Activated naive CD4-positive, alpha-beta T cell (primary cell): ENCODE measurements at places on chromosomes 3 and 15.

- no peak for DNase-seq
Observed at GRCh38 chr3:22453906-22454535, 703.0 kb upstream of the ZNF385D start.

GRCh38 chr3:73556520-73557372 lies 68.0 kb downstream of the PDZRN3 start:
- no peak for DNase-seq

DNA sequence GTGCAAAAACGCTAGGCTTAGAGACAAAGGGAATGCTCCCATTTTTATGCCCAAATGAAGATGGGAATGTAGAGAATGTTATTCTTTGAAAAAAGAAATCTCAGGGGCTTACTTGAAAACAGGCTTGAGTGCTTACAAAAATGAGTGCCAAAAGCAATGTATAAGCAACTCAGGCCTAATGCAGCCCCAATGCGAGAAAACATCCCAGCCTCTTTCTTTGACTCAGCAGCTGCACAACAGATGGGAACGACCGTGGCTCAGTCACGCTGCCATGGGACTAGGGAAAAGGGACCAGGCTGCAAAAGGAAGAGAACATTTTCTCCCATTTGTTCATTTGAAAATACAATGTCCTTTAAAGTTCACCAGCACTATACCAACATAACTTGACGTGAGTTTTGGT lies 246.4 kb upstream of the LRIG1 start:
- no peak for DNase-seq

DNA sequence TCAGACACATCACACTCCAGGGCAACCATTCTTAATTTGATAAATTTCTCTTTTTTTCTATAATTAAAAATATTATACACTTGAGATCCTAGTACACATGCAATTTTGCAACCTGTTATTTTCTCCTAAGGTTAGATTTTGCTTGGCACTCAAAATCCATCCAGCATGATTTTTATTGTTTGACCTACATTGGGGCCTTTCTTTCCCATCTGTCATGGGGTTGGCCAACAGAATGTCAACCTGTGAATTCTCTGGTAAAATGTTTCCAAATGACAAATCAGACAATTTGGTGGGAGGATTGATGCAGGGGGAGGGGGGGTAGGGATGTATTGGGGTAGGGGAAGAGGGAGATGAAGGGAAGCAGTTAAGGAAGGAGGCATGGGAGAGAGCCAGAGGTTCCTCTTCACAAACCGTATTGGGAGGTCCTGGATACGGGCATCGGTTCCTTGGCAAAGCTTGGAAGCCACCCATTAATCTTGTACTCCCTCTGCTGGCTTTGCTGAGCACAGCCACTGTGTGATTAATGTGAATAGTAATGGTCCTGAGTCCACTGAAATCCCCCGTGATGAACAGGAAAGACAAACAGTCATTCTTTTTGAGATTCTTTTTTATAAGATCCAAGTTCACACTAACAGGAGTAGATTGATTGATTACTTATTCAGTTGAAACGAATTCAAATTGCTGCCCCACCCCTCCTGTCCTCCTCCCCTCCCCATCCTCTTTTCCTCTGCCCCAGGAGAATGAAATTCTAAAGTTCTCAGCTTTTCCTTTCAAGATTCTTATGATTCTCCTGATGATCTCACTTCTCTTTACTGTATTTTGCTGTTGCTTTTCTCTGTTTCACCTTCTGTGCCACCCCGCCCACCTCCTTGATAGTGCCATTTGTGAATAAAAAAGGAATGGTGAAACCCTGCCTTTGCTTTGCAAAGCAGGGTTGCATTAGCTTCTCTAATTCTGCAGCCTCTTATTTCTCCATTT lies 82.2 kb upstream of the SLC25A26 start:
- DNase-seq = no peak

GRCh38 chr3:117201901-117202774 lies 492.6 kb downstream of the TUSC7 start:
- DNase-seq = no peak

- no peak for DNase-seq
Observed at GRCh38 chr3:124351430-124352148, 359.7 kb upstream of the ROPN1 start.

GRCh38 chr3:9749645-9750555 lies at the start of gene OGG1:
TSS of gene OGG1 (plus strand) at chr3:9749952. CDS start at chr3:9750287, 335 bp downstream.
- DNase-seq = peak; percentile 88

DNA sequence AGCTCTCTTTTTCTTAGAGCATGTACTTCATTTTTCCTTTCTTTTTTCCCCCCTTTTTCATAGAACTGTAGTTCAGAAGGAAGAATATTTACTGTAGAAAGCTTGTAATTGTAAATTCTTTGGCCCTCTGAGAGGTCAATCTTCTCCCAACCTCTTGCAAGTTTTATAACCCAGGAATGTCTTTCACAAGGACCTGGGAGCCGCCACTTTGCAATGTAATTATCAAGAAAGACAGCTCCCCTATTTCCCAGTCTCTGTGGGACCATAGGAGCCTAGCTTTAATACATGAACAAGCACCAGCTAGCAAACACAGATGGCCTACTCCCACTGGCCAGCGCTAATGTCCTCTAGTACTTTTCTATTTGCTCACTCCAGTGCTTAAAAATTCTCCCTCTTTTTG lies 51.4 kb downstream of the NFKBIZ start:
- no peak for DNase-seq

DNA sequence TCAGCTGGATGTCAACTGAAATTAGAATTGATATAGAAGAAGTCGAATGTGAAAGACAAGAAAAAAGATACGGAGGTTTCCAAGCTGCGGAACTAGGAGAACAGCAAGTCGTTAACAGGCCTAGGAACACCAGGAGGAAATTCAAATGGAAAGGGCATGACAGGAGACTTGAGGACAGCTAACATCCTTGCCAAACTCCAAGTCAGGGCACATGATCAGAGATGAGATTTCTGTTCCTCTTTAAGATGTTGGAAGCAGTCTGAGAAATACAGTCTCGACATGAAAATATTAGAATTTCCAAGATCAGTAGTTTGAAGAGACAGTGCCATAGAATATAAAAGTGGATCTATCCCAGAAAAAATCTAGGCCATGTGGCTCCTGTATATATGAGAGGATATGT lies 5.0 kb downstream of the MYO5A start:
- no peak for DNase-seq

DNA sequence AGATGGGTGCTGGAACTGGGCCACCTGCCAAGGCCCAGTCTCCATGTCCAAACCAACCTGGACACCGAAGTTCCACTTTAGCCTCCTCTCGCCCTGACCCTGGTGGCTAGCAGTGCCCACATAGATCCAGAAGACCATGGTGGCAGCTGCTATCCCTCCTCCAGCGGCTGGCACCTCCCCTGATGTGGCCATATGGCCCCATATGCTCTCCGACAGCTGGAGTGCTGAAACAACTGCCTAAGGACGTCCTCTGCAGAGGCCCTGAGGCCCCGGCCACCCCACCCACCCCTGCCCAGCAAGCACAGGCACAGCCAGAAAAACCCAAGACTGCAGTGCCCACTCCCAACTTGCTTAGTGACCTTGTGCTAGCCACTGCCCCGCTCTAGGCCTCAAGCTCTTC lies 182.3 kb upstream of the LINGO1 start:
- no peak for DNase-seq

GRCh38 chr15:69828181-69828828 lies 269.4 kb downstream of the TLE3 start:
- no peak for DNase-seq

DNA sequence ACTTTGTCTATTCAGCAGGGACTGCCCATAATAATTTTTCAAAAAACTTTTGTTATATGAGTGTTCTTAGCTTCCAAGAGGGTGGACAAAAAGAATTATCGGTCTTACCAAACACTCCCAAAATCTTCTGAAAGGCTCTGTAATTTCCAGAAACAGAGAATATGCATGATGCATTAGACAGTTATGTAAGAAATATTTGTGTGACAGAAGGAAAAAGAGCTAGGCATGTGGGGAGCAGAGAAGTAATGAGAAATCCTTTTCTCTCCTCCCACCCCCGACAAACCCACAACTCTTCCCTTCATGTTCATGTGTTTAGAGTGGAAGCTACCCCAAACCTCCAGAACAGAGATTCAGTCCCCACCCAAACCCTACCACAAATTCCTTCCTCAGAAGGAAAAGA lies 86.8 kb downstream of the MYO5A start:
- DNase-seq = no peak

- no peak for DNase-seq
Observed at GRCh38 chr3:13954741-13955483, 75.0 kb upstream of the WNT7A start.

DNA sequence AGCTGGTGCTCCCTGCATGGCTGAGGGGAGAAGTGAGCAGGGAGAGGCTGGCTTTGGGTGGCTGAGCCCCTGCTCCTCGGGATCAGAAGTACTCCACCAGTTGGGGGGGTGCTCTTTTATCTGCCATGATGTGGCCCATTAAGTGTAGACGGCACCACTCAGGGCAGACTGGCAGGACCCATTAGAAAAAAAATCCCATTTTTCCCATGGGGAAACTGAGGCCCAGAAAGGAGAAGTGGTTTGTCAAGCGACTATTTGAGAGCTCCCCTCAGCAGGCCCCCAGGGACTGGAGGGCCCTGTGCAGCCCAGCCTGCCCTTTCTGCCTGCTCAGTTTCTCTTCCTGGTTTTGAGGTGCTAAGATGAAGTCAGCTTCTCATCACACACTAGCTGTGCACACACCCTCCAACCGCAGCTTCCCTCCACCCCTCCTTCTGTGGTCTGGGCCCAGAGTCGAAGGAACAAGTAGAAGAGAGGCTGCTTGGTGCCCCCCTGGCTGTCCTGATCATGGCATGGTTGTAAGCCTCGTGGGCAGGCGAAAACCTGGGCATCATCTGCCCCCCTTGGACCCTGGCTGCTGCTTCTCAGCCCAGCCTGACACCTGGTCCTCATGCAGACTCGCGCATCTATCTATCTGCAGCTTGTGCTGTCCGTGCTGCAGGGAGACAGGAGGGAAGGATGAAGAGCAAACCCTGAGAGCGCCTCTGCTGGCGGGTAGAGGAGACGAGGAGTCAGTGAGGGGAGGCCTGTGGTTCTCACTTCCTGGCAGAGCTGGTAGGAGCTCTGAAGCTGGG lies 5.6 kb downstream of the CSK start:
- peak; percentile 75 for DNase-seq

- no peak for DNase-seq
Observed at GRCh38 chr3:112335434-112335781, 2.5 kb downstream of the CD200 start.

DNA sequence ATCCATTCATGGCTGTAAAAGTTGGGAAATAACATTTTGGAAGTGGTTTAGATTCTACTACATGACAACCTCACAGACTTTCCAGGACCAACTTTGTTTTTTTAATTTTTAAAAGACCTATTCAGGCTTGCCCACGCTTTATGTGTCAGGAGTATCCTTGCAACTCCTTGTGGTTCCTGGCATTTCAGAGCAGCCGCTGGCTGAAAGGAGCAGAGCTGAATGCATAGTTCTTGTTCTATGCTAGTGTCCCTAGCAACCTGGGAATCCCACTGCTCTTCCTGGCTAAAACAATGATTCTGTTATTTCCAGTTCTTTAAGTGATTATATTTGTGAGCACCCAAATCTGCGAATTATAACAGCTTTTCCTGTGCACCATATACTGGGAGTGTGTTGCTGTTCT lies 34.9 kb downstream of the CP start:
- DNase-seq = no peak

DNA sequence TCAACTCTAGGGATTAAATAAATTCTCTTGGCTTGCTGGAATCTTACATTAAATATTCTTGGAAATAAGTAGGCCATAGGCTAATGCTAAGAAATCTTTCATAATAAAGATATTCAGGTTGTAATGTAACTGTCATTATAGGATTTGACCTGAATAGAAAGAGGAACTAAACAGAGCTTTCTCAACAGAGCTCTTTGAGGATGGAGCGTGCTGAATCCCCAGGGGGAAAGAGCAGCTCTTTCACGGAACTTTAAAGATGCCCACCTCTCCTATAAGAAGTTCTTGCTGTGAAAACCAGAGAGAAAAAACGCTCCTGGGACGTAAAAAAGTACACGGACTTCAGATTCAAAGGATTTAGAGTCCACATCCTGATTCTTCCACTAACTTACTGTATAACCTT lies 77.9 kb downstream of the NTRK3 start:
- DNase-seq = no peak

GRCh38 chr3:122094125-122094524 lies 39.0 kb downstream of the CD86 start:
- no peak for DNase-seq

- no peak for DNase-seq
Observed at GRCh38 chr3:165622356-165622755, 214.9 kb downstream of the BCHE start.

DNA sequence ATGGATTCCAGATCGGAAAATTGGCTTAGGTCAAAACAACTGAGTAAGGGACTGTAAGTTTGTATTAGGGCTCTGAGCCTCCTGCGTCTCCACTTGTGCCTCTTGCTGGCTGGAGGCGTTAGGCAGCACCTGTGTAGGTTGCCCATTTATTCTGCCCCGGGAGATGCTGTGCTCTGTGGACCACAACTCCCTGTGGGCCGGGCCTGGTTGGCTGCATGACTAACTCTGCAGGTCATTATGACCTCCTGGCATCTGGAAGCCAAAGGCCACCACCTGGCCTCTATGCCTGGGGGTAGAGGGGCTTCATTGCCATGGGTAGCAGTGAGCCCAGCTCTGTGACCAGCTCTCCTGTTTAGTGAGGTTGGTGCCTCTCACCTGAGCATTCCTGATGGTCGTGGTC lies 36.0 kb upstream of the BDH1 start:
- DNase-seq = no peak

DNA sequence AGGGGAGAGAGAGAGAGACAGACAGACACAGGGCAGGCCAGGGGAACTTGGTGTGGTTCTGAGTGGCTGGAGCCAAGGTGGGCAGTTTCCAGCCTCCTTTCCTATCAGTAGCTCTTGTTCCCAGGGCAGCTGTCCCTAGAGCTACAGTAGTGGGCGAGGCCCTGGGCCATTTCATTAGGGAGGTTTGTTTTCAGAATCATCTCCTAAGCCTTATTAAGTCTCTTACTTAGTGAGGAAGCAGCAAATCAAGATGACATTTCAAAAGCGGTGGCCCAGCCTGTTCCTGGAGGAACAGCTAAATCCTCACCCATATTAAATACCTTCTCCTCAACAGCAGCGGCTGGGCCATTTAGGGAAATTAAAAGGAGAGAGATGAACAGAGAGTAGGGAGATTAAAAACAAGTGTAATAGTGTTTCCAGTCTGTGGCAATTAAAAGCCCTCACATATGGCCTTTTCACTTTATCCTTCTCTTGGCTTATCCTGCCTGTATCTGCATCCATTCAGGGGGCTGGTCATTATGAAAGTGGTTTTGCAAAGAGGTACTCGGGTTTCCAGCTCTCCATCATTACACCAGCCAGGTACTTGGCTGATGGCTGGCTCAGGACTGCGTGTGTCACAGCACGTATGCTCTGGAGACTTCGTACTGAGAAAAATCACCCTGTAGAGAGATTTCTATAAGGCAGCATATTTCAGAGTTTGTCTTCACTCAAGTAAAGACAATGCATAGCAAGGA lies 91.9 kb upstream of the PRR23C start:
- no peak for DNase-seq

GRCh38 chr3:192249516-192249915 lies 477.8 kb downstream of the FGF12 start:
- no peak for DNase-seq
